ENCODE measurements at places on chromosomes 11 and 22. TPM values are rescaled to one million over a fixed set of nuclear protein-coding genes. Genes with fewer than 3 reads are reported as not detected.
A peak's percentile ranks its signal among the peaks of the same experiment; 100 is the strongest.

- DNase-seq: no peak
- H3K4me1 ChIP-seq: no peaks in the 10 kb centered on the region
- no peaks in the 10 kb centered on the region for H3K27me3 ChIP-seq
- no peak overlapping the region for H3K27ac ChIP-seq
- no peaks in the 10 kb centered on the region for H3K36me3 ChIP-seq
These were observed 57.4 kb upstream of the BMAL1 start for GRCh38 chr11:13220148-13220547.

GRCh38 chr22:49555526-49555925, 272.1 kb downstream of the BRD1 start:
- H3K4me1 ChIP-seq: no peaks in the 10 kb centered on the region
- no peak for DNase-seq
- no peaks in the 10 kb centered on the region for H3K27me3 ChIP-seq
- H3K27ac ChIP-seq: no peak overlapping the region
- H3K36me3 ChIP-seq: no peaks in the 10 kb centered on the region

DNA sequence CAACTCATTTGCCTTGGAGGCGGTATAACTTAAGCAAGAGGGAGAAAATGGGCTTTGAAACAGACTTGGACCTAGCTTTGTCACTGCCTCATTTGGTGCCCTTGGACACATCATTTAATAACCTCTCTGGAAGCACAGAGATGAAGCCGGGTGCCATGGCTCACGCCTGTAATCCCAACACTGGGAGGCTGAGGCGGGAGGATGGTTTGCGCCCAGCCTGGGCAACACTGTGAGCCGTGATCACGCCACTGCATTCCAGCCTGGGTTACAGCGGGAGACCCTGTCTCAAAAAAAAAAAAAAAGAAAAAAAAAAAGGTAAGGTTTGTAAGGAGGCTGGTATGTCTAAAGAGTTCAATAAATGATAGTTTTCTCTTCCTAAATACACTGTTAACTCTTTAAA, 806 bp downstream of the COA4 start:
- peak; percentile 19 for DNase-seq
- no peaks in the 10 kb centered on the region for H3K27me3 ChIP-seq
- no peaks in the 10 kb centered on the region for H3K36me3 ChIP-seq
- H3K4me1 ChIP-seq: peaks cover 9% of the 10 kb centered on the region
- H3K4me3 ChIP-seq: peak overlapping the region; percentile 82
- H3K27ac ChIP-seq: peak overlapping the region; percentile 96

CAVIN3 gene
- 15.4 TPM for total RNA-seq

GRCh38 chr11:61627850-61628661, 47.2 kb upstream of the SYT7 start:
- H3K27me3 ChIP-seq: no peaks in the 10 kb centered on the region
- no peaks in the 10 kb centered on the region for H3K36me3 ChIP-seq
- no peak overlapping the region for H3K27ac ChIP-seq
- peak; percentile 77 for DNase-seq
- no peaks in the 10 kb centered on the region for H3K4me1 ChIP-seq
- no peak overlapping the region for H3K4me3 ChIP-seq

Measured in colonic mucosa (tissue), 4 donors.